ENCODE measurements at places on chromosomes 1 and 21. TPM values are rescaled to one million over a fixed set of nuclear protein-coding genes. Genes with fewer than 3 reads are reported as not detected.

DNA sequence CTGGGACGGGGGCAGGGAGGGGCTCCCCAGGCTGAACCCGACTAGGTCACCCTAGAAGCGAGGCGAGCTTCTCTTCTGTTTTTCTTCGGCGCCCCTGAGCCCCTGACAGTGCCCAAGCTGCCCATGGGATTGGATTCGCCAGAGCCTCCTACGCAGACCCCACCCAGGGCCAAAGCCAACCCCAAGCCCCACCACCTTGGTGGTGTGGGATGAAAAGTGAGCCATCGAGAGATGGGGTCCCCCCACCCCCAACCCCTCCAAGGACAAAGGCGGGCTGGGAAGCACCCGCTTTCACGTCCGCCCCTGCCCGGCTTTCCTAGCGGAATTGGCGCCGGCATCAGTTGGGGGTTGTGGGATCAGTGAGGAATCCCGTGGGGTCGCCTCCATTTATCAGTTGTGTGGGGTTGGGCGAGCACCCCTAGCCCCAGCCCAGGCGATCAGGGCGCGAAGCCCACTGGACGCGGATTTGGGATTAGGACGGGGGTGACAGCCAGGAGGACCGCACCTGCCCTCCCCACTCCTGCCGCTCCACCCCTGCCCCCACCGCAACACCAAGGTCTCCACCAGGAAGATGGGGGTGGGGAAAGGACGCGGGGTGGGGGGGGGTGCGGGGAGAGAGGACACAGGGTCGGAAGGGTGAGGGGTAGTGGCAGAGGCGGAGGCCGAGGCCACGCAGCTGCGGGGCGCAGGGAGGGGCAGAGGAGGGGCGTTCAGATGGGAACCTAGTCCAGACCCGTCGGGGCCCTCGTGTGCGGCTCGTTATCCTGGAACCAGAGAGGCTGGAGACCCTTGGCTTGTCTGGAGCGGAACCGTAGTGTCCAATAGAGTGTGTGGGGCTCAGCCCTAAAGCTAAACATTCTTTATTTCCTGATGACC is 4.4 kb downstream of the TSPEAR start:
- H3K27me3 ChIP-seq: peaks cover 9% of the 10 kb centered on the region
- no peaks in the 10 kb centered on the region for H3K36me3 ChIP-seq

GRCh38 chr1:160309185-160309557 is 24.2 kb upstream of the PEX19 start:
- no peaks in the 10 kb centered on the region for H3K27me3 ChIP-seq
- no peak overlapping the region for H3K4me3 ChIP-seq
- no peak for DNase-seq
- no peaks in the 10 kb centered on the region for H3K4me1 ChIP-seq
- no peak overlapping the region for H3K27ac ChIP-seq
- H3K36me3 ChIP-seq: peaks cover 88% of the 10 kb centered on the region

TFF3 gene
- total RNA-seq: 4,817 TPM

TTC22 gene
- total RNA-seq: 10.9 TPM

F3 gene
- 92.5 TPM for total RNA-seq

Measured in thyroid gland (tissue), 4 donors.